ENCODE measurements at places on chromosomes 5 and 9. TPM values are rescaled to one million over a fixed set of nuclear protein-coding genes. Genes with fewer than 3 reads are reported as not detected.

DNA sequence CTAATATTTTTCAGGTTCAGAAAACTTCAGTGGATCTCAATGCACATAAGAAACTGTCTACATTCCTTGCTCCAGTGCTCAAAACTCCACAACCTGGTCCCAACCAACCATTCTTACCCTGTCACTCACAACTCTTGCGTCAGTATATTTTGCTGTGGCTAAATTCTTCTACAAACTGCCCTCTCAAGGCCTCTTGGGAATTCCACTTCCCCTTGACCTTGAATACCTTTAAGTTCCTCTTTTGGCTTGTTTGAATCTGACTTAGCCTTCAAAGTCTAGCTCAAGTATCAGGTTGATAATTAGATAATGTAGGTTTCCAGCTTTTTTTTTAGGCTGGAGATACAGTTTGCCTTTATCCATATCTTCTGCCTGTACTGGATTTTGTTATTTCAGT is 128.3 kb downstream of the SLF1 start:
- no peak for DNase-seq
- H3K36me3 ChIP-seq = no peaks in the 10 kb centered on the region
- H3K27me3 ChIP-seq = no peaks in the 10 kb centered on the region
- no peak overlapping the region for H3K27ac ChIP-seq
- H3K4me3 ChIP-seq = no peak overlapping the region

DNA sequence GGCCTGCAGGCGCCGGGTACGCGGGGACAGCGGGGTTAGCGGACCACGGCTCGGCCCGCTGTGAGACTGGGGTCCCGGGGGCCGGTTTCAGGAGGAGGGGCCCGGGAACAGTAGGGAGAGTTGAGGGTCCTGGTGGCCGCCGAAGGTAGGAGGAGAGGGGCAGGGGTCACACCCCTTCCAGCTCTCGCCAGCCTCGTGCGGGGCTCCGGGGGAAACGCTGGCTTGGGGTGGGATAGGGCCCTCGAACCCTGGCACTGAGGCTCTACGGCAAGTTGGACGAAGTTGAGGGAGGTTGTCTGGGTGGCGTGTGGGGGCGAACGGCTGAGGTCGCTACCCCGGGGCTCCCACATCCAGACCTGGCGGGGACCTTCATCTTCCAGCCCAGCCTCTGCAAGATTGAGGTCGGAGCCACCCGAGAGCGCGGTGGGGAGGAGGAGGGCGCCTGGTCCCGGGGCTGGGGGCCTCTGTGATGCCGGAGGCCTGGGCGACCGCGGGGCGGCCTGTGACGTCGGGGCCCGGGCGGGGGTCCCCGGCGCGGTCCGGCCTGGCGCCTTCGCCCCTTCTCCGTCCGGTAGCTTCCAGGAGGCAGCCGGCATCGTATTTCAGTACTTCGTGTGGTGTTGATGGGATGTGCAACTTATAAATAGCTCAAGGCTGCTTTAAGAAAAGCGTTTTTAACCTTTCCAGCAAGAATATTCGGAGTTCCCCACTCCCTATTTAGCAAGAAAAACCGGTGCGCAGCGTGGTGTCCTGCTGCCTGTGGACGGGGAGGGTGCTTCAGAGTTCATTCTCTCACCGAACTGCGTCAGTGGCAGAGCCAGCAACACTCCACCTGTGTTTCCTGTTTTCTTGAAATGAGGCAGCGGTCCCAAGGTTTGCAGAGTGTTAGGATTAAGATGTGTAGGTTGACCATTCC is 902 bp downstream of the HABP4 start:
- DNase-seq = peak; percentile 12
- peak overlapping the region; percentile 85 for H3K27ac ChIP-seq
- H3K4me1 ChIP-seq = no peaks in the 10 kb centered on the region
- H3K27me3 ChIP-seq = no peaks in the 10 kb centered on the region
- H3K36me3 ChIP-seq = no peaks in the 10 kb centered on the region

Gene PCDHGA10
- total RNA-seq = 6.7 TPM

Gene KLHL3
- total RNA-seq = 14.0 TPM

Gene MGAT4B
- total RNA-seq = 142 TPM

- no peaks in the 10 kb centered on the region for H3K36me3 ChIP-seq
- no peak overlapping the region for H3K27ac ChIP-seq
- H3K4me3 ChIP-seq = no peak overlapping the region
- DNase-seq = no peak
- no peaks in the 10 kb centered on the region for H3K27me3 ChIP-seq
Measured at GRCh38 chr5:89036704-89037489, 153.9 kb upstream of the MEF2C start.

DNA sequence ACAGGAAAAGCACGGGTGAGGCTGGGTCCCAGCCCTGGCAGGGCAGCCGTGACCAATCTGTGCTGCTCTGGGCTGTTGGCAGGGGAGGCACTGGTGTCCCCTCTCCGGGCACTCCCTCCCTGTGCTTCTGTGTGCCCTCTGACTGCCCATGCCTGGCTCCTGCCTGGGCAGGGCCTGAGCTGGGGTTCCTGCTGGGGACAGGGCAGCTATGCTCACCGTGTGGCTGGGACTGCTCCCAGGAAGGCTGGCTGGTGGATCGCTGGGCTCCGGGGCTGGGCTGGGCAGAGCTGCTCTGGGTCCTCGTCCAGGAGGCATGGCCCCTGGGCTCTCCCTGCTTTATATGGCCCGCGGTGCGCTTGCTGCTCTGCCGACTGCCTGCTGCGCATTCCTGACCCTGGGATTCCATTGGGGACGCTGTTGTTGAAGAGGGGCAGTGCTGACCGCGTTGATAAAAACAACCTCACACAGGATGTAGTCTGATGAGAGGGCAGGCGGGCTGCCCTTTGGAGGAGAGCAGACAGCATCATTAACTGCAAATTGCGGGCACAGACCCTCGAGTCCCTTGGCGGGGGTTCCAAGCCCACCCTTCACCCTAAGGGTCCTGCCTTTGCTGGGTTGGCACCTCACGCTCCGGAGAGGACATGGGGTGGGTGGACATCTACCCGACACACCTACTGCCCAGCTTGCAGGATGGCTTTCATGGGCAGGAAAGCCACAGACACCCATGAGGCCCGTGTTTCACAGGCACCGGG is 955 bp downstream of the QRFP start:
- peaks cover 15% of the 10 kb centered on the region for H3K4me1 ChIP-seq
- no peaks in the 10 kb centered on the region for H3K27me3 ChIP-seq
- H3K4me3 ChIP-seq = no peak overlapping the region
- H3K27ac ChIP-seq = no peak overlapping the region
- H3K36me3 ChIP-seq = no peaks in the 10 kb centered on the region

Gene PRR16
- 3.5 TPM for total RNA-seq

- H3K36me3 ChIP-seq = no peaks in the 10 kb centered on the region
- H3K27me3 ChIP-seq = no peaks in the 10 kb centered on the region
- no peaks in the 10 kb centered on the region for H3K4me1 ChIP-seq
- no peak overlapping the region for H3K4me3 ChIP-seq
- DNase-seq = no peak
Measured at GRCh38 chr5:132315529-132316067, 21.4 kb downstream of the SLC22A4 start.

Gene PCDHB2
- 12.6 TPM for total RNA-seq

GRCh38 chr9:133171161-133171961 is 7.6 kb upstream of the GBGT1 start:
- H3K27ac ChIP-seq = no peak overlapping the region
- H3K36me3 ChIP-seq = no peaks in the 10 kb centered on the region
- no peak overlapping the region for H3K4me3 ChIP-seq
- no peaks in the 10 kb centered on the region for H3K27me3 ChIP-seq
- no peak for DNase-seq

- H3K27me3 ChIP-seq = no peaks in the 10 kb centered on the region
- no peaks in the 10 kb centered on the region for H3K36me3 ChIP-seq
- no peak for DNase-seq
Measured at GRCh38 chr9:114733816-114734215, 51.8 kb upstream of the TEX48 start.

Gene WWC1
- total RNA-seq = 52.6 TPM

Gene TMEM232
- 5.1 TPM for total RNA-seq

- no peaks in the 10 kb centered on the region for H3K36me3 ChIP-seq
- H3K4me1 ChIP-seq = no peaks in the 10 kb centered on the region
- H3K27ac ChIP-seq = no peak overlapping the region
- DNase-seq = peak; percentile 29
- H3K4me3 ChIP-seq = no peak overlapping the region
Measured at GRCh38 chr5:154302161-154302560, 111.6 kb downstream of the GALNT10 start.

- H3K27ac ChIP-seq = no peak overlapping the region
- no peak for DNase-seq
- H3K4me3 ChIP-seq = no peak overlapping the region
- no peaks in the 10 kb centered on the region for H3K36me3 ChIP-seq
Measured at GRCh38 chr9:79616971-79617370, 45.2 kb downstream of the TLE4 start.

Gene SMIM33
- not detected for total RNA-seq
